ENCODE measurements at places on chromosomes 6 and 20. TPM values are rescaled to one million over a fixed set of nuclear protein-coding genes. Genes with fewer than 3 reads are reported as not detected.

The UBE3D gene
- total RNA-seq: 3.6 TPM

The UBD gene
- total RNA-seq: 231 TPM

The CBLN4 gene
- total RNA-seq: not detected

The PNPLA1 gene
- not detected for total RNA-seq
